ENCODE measurements at places on chromosomes 5 and 9.

DNA sequence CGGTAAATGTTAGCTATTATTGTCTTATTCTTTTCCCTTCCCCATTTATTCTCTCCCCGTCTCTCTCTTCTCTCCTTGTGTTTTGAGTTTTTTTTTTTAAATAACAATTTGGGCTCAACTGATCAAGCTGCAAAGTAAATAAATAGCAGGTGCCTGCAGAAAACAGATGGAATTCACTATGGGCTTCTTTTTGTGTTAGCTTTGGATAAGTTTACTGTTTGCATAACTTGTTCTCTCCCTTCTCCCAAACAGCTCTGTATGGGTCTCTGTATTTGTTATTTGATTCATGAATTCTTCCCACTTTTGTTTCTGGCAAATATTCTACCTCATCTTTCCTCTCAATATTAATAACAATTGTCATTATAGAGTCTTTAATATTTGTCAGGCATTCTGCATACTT is 111.8 kb upstream of the ASTN2 start:
- no peak for DNase-seq

- DNase-seq = no peak
Observed at GRCh38 chr5:56415356-56415765, 182.2 kb upstream of the ANKRD55 start.

DNA sequence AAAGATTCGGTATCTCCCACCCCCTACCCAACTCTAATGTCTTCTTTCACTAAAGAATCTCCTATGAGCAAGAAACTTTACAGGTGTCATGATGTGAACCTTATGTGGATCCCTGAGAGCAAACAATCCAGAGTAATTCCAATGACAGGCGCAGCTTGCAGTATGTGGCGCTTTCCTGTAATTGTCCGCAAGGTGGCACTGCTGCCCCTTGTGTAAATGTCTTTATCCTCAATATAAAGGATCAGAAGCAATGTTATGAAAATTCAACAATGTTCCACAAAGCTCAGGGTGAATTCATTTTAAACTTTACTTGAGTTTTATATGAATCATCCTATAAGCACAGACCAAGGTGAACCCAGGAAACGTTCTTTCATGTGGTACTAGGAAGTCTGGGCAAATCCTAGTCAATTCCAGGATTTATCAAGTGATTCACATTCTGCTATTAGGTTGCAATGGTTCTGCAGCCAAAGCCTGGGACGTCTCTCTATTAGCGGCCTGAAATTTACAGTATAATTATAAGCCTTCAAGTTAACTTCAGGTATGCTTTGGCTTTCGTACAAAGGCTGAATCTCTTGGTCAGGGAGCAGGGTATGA is 113.7 kb downstream of the TRPM6 start:
- no peak for DNase-seq

DNA sequence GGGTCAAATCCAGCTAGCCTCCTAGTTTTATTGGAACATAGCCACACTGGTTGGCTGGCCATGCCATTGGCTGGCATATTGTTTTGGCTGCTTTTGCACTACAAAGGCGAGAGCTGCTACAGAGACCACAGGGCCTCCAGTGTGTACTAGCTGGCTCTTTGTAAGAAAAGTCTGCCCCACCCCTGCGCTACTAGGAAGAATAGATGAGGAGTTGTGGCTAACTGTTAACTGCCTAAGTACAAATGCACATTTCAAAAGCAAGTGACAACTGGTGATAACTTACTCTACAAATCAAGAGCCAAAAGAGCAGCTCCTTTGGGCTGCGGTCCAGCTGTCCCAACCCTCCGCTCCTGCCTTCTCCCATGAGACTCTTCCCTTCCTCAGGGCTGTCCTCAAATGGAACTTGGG is 63.9 kb downstream of the SERINC5 start:
- no peak for DNase-seq

DNA sequence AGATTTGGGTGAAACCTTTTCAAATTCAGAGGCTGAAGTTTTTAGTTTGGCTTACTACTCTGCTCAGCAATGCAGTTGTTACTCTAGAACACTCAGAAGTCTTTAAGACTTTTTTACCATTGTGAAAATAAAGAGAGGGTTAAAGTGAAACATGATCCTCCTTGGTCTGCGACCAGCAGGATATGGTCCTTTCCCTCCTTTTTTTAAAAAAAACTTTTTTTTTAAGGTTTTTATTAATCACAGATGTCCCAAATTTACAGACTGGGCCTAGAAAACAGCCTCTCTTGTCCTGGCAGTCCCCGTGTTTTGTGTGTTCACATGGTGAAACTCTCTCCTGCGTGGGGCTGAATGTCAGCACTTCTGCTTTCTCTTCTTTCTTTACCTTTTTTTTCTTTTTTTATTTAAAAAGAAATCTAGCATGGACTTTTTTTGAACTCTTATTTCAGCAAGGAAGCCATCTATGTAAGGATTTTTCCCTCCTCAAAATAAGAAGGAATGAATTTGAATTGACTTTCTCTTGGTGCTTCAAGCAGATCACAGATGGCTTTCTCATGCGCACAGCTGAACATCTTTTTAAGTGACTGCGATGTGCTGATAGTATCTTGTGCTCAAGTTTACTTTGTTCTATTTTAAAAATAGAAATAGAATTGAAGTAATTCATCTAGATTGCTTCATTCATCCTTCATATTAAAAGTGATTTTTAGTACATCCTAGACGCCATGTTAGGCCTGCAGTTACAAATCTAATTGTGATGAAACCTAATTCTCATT is 128.7 kb upstream of the OTULINL start:
- no peak for DNase-seq

DNA sequence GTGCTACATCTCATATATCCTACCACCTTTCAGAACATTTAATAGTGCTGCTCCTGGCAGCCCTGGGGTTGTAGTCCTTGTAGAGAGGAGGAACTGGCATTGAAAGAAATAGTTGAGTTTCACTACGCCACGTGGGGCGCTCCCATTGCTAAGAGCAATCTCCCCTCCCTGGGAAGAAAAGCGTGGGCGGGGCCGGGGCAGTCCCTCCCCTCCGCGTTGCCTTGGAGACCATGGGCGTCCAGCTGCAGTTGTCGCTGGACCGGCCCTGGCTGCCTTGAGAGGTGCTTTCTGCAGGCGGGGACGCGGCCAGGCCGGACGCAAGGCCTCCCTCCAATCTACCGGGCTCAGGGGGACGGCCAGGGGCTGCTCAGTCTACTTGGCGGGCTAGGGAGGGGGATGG is 368 bp upstream of the CCDC180 start:
- no peak for DNase-seq
